ENCODE measurements at places on chromosomes 3 and 15.

- DNase-seq = no peak
Measured at GRCh38 chr3:37015642-37016041, 22.3 kb downstream of the MLH1 start.

GRCh38 chr3:54427941-54428871 is 305.9 kb downstream of the CACNA2D3 start:
- no peak for DNase-seq

GRCh38 chr3:158522221-158523136 is 48.5 kb upstream of the MLF1 start:
- no peak for DNase-seq

DNA sequence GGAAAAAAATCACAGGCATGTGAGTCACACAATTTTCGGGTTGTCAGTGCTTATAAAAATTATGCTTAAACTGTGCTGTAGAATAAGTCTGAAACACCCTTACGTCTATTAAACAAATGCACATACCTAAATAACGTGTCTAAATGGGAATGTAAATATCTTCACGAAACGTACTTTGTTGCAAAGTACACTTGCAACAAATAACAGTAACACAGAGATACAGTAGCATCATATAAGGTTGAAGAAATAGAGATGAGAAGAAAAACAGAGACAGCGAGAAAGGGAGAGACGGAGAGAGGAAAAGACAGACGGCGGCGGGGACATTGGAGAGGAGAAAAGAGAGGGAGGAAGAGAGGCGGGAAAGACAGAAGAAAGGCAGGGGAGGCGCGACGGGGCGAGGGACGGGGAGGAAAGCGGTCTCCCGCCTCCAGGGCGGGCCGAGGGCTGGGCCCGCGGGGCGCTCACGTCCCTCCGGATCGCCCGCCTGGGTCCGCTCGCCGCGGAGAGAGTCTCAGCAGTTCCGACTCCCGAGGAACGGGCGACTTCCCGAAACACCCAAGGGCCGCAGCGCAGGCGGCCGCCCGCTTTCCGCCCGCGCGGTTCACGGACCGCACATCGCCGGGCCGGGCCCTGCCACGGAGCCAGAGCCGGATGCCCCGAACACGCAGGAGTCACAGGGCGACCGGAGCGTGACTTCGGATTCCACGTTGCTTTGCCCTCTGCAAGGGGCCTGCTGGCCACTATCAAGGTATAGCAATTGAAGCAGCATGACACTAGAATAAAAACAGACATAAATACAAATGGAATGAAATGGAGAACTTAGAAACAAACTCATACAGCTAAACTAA is 153.4 kb downstream of the LMLN start:
- no peak for DNase-seq

DNA sequence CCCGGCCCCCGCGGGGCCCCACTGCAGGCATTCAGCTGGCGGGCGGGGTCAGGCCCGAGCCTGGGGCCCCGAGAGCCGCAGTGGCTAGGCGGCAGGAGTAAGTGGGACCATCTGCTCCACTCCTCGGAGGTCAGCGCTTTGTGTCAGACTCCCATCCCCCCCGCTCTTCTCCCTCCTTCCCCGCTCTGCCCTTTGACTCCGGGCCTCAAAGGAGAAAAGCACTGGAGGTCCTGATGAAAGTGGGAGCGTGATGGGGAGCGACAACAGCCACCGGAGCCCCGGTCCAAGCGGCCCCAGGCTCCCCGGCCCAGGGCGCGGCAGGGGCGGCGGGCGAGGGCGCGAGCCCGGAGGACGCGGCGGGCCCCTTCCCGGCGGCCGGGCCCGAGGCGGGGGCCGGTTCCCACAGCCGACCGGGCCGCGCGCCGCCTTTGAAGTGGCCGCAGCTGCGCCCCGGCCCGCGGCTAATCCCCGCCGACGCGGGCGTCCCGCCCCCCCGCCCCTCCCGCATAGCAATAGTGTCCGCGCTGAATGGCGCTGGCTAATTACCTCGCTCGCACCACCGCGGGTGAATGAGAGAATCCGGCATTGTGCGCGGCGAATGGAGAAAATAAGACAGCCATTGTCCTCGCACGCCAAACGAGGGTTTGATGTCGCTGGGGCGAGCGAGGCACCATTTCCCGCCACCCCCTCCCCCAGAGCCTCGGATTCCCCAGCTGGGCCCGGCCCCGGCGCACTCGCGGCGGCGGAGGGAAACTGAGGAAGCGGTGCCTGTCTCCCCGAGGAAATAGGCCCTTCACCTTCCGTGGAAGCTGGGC is 22.4 kb downstream of the IGDCC3 start:
- no peak for DNase-seq

GRCh38 chr3:78633626-78634025 is 1134.2 kb downstream of the ROBO1 start:
- no peak for DNase-seq

DNA sequence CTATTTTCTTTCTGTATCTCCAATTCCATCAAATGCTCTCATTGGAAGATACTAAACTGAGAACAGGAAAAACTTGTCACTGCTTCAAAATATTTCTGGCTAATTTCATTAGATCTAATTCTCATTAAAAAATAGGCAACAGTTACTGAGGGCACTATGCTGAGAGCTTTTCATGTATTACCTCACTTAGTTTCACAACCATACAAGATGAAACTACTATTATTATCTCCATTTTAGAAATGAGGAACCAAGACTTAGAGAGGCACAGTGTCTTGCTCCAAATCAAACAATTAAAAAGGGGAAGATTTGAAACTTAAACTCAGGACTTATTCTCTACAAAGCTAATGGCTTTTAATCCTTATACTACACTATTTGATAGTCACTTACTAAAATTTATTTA is 7.2 kb upstream of the OTOL1 start:
- DNase-seq = no peak

- DNase-seq = no peak
Measured at GRCh38 chr3:111412656-111413055, 129.3 kb upstream of the CD96 start.
